Left ventricle myocardium superior (tissue), 1 donor: ENCODE measurements at places on chromosomes 2 and 18. TPM values are rescaled to one million over a fixed set of nuclear protein-coding genes. Genes with fewer than 3 reads are reported as not detected.

Gene PRKCE
- total RNA-seq = 14.8 TPM

Gene MALL
- 12.0 TPM for total RNA-seq

Gene CCDC85A
- 5.5 TPM for total RNA-seq

Gene CROCC2
- not detected for total RNA-seq

Gene SCYGR4
- total RNA-seq = not detected

Gene UGT1A9
- not detected for total RNA-seq

Gene KLHL41
- total RNA-seq = 168 TPM
